ENCODE measurements at places on chromosomes 2 and 18. TPM values are rescaled to one million over a fixed set of nuclear protein-coding genes. Genes with fewer than 3 reads are reported as not detected.

- DNase-seq = peak; percentile 93
Observed at GRCh38 chr2:181810823-181811695, 80.5 kb upstream of the ITPRID2 start.

DNA sequence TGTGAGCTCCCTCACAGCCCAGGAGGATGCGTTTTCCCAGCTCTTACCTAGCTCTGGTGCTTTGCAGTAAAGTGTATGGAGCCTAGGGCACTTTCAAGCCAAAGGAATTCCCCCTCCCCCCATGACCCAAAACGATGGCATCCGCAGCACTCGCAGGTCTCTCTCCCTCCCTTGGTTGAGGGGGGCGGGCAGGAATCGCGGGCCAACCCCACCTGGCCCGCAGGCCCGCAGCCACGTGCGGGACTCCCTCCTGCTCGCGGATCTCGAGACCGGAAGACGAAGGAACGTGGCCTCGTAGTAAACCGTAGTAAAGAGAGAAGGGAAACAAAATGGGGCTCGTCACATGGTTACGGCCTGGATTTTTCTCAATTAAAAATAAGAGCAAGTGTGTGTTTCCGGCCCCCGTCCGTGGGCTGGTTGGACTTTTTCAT, 8.5 kb downstream of the IRS1 start:
- DNase-seq = peak; percentile 71

- DNase-seq = no peak
Observed at GRCh38 chr2:113111121-113111520, 16.3 kb upstream of the IL1RN start.

SATB2 gene
- 7.4 TPM for polyA plus RNA-seq

FAM237A gene
- not detected for polyA plus RNA-seq

GRCh38 chr2:133561045-133561852, 7.0 kb downstream of the NCKAP5 start:
- peak; percentile 90 for DNase-seq

GRCh38 chr2:241891988-241892298, 22.4 kb downstream of the RTP5 start:
- no peak for DNase-seq

- no peak for DNase-seq
Observed at GRCh38 chr2:36361396-36361795, 5.8 kb downstream of the CRIM1 start.

TMEM37 gene
- 0.39 TPM for polyA plus RNA-seq

DNA sequence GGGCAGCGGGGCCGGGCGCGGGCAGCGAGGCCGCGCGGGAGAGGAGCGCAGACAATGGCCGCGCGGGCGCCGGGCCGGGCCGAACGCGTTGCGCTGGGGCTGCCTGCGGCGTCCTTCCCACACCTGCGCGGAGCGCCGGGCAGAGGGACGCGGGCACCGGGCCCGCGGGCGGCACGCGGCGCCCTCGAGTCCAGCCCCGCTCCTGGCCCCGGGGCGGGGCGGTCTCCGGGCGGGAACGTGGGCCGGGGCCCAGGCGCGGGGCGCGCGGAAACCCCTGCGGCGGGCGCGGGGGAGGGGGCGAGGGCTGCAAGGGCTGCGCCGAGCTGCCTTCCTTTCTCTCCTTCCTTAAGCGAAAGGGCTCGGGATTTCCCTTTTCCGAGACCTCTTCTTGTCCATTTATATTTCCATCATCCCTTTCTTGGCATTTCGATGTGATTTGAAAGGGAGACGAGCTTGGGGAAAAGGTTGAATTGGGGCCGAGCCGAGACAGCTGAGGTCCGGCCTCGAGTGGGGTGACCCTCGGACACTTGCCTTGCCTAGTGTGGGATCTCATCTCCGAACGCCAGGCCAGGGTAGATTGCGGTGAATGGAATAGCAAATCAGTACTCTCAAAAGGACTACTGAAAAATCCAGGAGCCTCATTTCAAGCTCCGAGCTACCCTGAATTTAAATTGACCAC, 676 bp downstream of the KLHL23 start:
- no peak for DNase-seq

- DNase-seq = no peak
Observed at GRCh38 chr2:83747141-83747540, 711.9 kb downstream of the SUCLG1 start.

HOXD3 gene
- polyA plus RNA-seq = not detected

All from IMR-90 (cell line).